ENCODE measurements at places on chromosomes 1 and 21.
A peak's percentile ranks its signal among the peaks of the same experiment; 100 is the strongest.

DNA sequence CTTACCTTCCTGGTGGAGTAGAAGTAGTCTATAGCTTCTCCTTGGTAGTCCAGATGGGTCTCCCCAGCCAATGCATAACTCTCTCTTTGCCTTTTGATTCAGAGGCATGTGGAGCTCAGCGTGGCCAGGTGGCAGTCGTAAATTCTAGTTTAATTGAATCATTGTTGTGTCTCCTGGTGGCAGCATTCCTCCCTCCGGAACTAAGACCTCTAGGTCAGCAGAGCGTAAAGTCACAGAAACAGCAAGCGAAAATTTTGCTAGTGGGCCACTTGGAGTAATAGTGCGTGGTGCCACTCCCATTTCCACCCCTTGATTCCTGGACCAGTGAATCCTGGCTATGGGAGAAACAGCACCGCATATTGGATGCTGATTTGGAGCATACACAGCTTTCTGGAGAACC is 3.9 kb upstream of the TMPRSS2 start:
- no peak for DNase-seq

DNA sequence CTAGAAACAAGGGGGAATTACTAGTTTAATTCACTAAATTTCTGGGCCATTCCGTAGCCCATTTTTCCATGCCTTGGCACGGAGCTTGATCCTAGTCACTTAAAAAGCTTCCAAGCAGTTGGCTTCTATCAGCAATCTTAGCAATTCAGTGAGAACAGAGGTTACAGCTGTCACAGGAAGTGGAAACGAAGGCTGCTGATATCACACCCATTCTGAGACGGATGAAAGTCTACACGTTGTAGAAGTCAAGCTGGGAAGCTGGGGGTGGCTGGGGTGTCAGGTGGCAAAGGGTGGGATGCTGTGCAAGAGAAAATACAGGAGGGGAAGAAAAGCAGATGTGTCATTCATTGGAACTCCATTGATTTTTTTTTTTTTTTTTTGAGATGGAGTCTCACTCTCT is 11.8 kb upstream of the STMN1 start:
- peak; percentile 43 for DNase-seq

DNA sequence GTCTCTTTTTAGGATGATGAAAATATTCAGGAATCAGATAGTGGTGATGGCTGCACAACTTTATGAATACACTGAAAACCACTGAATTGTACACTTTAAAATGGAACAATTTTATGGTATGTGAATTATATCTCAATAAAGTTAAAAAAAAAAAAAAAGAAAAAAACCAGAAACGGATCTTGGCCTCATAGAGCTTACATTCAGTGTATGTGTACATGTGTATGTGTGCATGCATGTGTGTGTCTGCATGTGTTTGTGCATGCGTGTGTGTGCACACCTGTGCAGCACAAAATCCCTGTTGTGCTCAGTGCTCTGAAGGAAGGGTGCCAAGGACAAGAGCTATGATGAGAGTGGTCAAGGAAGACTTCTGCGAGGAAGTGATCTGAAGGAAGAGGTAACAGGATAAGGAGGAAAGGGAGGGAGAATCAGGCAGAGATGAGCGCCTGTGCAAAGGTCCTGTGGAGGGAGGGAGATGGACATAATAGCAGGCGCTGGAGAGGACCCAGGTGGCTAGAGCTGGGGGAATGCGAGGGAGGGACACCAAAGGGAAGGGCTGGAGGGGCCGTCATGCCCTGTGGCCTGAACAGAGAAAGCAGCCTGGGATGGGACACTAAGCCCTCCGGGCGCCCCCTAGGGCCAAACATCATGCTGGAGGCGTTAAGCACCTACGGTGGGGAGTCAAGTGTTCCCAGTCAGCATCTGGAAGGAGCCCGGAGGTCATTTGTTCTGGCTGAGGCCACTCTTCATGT is 25.2 kb downstream of the NKAIN1 start:
- DNase-seq, result no peak

GRCh38 chr1:41493117-41493536 is 8.6 kb upstream of the EDN2 start:
- peak; percentile 92 for DNase-seq

DNA sequence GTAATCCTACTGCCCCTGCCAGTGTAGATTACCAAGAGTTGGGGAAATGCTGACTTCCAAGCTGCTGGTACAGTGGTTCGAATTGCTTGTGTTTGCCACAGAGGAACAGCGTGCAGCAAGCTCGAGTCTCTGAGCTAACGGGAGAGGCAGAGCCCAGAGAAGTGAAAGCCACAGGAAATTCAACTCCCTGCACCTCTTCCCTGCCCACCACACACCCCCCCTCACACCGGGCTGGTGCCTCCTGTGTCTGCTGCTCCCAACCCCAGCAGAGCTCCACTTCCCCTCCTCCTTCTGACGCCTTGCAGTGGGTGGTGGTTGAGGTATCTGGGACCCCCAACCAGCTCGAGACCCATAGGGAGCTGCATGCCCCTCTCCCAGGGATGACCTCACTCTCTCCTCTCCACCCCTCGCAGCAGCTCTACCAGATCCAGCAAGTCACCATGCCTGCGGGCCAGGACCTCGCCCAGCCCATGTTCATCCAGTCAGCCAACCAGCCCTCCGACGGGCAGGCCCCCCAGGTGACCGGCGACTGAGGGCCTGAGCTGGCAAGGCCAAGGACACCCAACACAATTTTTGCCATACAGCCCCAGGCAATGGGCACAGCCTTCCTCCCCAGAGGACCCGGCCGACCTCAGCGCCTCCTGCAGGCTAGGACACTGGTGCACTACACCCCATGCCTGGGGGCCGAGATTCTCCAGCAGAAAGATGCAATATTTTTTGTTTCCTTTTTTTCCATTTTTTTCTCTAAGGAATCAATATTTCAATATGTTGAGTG is 13.1 kb upstream of the KCNQ4 start:
- no peak for DNase-seq

DNA sequence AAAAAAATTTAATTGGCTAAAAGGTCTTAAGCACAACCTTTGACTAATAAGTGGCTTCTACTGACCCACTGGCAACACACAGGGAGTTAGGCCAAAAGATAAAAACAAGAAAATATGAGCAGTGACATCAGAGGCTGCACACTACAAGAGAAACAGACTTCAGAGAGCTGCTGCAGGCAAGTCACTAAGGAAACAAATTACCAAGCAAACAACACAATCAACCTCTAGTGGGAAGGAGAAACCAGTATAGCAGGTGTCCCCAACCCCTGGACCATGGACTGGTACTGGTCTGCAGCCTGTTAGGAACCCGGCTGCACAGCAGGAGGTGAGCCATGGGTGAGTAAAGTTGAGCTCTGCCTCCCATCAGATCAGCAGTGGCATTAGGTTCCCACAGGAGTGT is 20.8 kb upstream of the ENSA start:
- peak; percentile 37 for DNase-seq

- DNase-seq, result no peak
Observed at GRCh38 chr1:162695687-162696086, 63.4 kb downstream of the DDR2 start.

GRCh38 chr1:77579547-77579946 is 102.9 kb downstream of the ZZZ3 start:
- DNase-seq, result no peak

GRCh38 chr1:1422465-1423244 is 1.6 kb upstream of the ANKRD65 start:
- DNase-seq, result no peak

DNA sequence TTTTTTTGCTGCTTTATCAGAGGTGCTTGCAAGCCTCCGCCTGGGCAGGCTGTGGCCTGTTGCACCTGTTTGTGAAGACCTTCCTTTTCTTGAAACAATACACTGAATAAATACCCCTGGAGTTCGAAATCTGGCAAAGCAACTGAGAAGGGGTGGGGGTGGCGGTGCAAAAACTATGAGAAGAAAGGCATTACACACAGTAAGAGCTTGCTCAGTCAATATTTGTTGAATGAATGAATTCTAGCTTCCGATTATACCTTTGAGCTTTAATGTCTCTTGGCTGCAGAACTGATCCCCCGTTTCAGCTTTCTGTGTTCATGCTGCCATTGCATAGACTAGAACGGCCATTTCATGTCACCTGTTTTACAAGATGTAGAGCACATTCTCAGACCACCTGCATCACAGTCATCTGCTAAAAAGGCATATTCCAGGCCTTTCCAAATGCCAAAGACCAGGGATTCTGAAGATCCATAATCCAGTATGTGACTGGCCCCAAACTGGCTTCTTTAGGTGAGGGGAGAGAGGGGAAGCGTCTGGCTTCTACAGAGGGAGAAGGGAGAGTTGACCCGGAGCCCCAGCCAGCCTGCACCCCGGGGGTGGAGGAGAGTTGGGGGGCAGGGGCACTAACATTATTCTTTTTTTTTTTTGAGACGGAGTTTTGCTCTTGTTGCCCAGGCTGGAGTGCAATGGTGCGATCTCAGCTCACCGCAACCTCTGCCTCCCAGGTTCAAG is 111.5 kb downstream of the ETS2 start:
- no peak for DNase-seq

DNA sequence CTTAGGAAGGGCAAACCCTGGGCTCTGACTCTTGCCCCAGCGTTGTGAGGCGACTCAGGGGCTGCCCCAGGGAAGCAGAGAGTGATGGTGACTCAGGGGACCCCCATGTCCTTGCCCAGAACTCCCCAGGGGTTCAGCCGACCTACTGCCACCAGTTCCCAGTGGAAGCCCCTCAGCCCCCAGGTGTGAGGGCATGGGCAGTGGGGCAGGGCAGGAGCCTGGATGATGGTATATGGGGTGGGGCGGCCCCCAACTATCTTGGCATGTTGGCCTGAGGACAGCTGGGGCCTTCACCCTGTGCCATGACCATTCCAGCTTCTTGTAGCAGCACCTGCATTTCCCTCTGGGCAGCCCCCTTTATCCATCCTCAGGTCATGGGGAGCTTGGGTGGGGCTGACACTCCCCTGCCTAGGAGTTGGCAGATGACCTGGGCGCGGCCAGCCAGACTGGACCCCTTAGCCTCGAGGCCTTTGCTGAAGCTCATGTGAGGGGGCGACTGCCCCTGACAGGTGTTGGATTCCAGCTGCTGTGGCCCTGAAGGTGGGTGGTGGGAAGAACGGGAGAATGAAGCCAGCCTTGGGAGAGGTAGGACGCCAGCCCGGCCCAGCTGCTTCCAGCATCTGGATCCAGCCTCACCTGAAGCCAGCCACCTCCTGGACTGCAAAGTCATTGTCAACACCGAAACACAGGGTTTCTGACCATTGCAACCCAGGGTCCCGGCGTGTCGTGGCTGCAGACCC is 1.8 kb upstream of the FNDC10 start:
- no peak for DNase-seq

DNA sequence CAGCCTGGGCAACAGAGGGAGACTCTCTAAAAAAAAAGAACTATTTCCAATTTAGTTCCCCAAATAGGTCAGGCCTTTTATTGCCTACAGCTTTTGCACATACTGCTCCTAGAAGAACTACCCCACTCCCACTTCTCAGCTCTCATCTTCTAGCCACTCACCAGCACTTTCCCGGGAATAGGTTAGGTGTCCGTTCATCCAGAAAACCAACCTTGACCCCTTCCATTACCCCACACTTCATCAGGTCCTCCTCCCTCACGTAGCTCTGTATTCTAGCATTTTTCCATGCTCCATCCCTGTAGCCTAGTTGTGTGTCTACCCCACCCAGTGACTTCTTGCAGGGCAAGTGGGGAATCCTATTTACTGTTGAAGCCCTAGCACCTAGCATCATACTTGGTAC is 42.6 kb downstream of the C8B start:
- DNase-seq, result no peak

DNA sequence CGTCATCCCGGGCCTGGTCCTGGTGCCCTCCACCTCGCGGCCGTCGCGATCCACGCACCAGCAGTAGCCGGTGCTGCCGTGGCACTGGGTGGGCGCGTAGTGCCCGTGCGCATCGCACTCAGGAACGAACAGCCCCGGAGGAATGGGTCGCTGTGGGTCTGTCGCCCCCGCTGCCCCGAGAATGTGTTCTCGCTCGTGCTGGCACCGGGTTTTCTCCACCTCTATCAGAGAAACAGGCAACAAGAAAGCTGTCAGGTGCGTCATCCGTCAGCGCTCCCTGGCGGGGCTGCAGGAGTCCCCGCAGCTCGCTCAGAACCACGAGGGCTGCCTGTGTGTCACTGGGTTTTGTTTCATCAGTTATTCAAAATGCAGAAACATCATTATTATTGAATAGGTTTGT is 71.2 kb downstream of the NID1 start:
- no peak for DNase-seq

DNA sequence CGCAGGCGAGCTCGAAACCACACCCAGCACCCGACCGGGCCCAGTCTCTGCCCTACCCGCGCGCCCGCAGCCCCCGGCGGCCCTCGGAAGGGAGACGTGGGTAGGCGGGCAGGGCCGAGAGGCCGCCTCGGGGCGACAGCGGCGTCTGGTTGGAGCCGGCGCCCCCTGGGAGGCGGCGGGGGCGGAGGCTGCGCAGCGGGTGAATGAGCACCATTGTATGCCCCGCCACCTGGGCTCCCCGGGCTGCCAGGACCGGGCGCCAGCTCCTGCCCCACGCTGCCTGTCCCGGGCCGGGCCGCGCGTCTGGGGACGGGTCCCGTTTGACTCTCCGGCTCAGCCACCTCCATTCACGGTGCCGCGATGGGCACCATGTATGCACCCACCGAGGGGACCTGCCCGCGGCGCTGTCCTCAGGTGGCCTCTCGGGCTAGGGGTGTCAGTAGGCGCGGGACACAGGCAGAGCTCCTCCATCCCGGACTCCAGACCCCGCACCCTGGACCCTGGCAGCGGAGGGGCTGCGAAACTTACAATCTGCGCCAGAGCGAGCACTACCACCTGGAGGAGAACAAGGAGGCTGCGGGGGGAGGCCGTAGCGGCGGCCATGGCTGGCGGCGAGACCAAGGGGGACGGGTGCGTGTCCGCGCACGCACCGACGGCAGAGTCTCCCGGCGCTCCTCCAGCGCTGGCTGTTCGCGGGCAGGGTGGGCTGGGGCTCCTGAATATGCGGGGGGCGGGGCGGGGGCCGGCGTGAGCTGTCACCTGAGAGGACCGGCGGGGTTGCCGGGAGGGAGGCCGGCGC is at the start of gene COL9A2:
COL9A2 (minus strand) TSS at position 692 of the 799 bp plus-strand sequence; CDS start at position 603, 89 bp downstream.
- no peak for DNase-seq

- no peak for DNase-seq
Observed at GRCh38 chr1:89649783-89650182, 16.9 kb downstream of the LRRC8C start.

- DNase-seq, result no peak
Observed at GRCh38 chr1:17110555-17110926, 8.7 kb downstream of the PADI2 start.

DNA sequence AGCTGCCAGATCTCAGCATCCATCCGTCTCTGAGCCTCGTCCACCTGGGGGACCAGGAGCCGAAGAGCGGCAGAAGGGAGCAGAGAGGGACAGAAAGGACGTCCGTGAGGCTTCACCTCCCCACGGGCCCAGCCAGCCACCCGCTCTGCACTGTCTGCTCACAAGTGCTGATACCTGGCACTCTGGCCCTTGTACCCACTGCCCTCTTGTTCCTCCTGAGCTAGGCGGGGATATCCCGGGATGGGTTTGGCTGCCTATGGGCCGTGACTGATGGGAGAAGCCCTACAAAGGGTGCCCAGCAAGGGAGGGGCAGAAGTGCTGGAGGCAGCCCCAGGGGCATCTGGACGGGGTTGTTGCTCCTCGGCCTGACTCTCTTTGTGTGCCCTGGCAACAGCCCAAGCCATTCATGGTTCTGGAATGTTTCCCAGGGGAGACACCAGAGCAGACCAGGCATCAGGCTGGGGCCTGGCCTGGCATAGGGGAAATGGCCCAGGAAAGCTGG is 57.6 kb downstream of the LDLRAD2 start:
- DNase-seq, result peak; percentile 90

- DNase-seq, result no peak
Observed at GRCh38 chr21:37337831-37338230, 28.7 kb upstream of the DYRK1A start.

GRCh38 chr1:24526940-24527542 is 24.4 kb downstream of the RCAN3 start:
- DNase-seq, result peak; percentile 42

- no peak for DNase-seq
Observed at GRCh38 chr1:64597113-64597512, 127.2 kb downstream of the CACHD1 start.

Data from fibroblast of pulmonary artery (primary cell).